Glomerular endothelial cell (primary cell): ENCODE measurements at places on chromosomes 6 and 20. TPM values are rescaled to one million over a fixed set of nuclear protein-coding genes. Genes with fewer than 3 reads are reported as not detected.
A peak's percentile ranks its signal among the peaks of the same experiment; 100 is the strongest.

MCHR2 gene
- total RNA-seq = not detected in 2 replicates

BCAS4 gene
- 1.8 and 11.1 TPM in 2 replicates for total RNA-seq

ZNF334 gene
- total RNA-seq = 0.73 and 1.1 TPM in 2 replicates

HDGFL1 gene
- not detected in 2 replicates for total RNA-seq

BPI gene
- total RNA-seq = not detected in 2 replicates

SMPDL3A gene
- 7.5 and 13.0 TPM in 2 replicates for total RNA-seq

SLC22A3 gene
- 0.58 and 0.70 TPM in 2 replicates for total RNA-seq

UST gene
- 2.0 and 21.0 TPM in 2 replicates for total RNA-seq

SH3BGRL2 gene
- total RNA-seq = 16.2 and 19.2 TPM in 2 replicates

GRCh38 chr6:11791354-11792107 lies 12.9 kb upstream of the ADTRP start:
- DNase-seq = no peak

- no peak for DNase-seq
These were observed 503.6 kb downstream of the MMUT start for GRCh38 chr6:48959251-48960060.

DNA sequence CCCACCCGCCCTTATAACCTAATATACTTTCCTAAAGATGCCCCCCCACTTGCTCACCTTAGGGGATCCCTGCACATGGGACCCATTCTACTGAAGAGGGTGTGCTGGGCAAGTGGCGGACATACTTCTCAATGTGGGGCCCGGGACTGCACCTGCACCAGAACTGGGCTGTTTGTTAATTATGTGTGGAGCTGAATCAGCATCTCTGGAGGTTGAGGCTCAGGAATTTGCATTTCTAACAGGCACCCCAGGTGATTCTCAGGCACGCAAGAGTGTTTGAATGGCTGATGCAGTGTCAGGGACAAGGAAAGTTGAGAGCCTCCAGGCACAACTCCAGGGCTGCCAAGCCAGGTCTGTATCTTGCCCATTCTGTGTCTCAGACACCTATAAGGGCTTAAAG lies 8.9 kb upstream of the PTPRT start:
- no peak for DNase-seq

GRCh38 chr6:30450909-30451841 lies 38.1 kb upstream of the HLA-E start:
- DNase-seq = no peak

GRCh38 chr6:117317261-117317660 lies 51.9 kb downstream of the VGLL2 start:
- no peak for DNase-seq

DNA sequence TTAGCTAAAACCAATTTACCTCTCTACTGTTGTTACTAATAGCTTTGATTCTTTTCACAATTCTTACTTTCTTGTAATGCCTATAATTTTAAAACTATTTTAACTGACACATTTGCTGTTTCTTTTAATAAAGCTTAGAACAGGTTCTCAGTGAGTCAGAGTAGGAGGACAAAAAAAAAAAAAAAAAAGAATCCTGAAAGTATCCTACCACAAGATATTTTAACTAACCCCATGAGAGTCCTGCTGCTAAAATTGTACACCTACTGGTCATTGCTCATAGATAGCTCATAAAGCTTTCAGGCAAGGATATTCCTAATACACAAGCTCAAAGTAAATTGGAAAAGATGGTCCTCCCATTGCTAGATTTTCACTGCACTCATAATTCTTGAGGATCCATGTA lies 301.0 kb downstream of the CENPW start:
- DNase-seq = no peak

GRCh38 chr6:27863962-27864905 lies 48.0 kb downstream of the OR2B2 start:
- no peak for DNase-seq

DNA sequence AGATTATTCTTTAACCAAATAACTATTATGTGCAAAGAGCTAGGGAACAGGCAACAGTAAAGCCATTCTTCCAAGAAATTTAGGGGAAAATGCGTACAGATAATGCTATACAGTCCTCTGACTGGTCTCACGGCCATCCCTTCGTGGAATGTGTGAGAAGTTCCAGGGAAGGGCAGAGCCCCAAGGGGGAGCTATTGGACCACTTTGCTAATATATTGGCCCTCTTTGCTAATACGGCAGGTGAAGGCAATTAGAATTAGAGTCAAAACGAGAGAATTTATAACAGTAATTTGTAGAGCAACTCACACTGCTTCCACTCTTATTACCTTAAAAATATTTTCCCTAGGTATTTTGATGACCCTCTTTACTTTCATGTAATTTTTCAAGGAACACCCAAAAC lies 140.4 kb downstream of the IMPG1 start:
- DNase-seq = no peak

- DNase-seq = no peak
These were observed 322.1 kb downstream of the RNGTT start for GRCh38 chr6:88641178-88641903.

DNA sequence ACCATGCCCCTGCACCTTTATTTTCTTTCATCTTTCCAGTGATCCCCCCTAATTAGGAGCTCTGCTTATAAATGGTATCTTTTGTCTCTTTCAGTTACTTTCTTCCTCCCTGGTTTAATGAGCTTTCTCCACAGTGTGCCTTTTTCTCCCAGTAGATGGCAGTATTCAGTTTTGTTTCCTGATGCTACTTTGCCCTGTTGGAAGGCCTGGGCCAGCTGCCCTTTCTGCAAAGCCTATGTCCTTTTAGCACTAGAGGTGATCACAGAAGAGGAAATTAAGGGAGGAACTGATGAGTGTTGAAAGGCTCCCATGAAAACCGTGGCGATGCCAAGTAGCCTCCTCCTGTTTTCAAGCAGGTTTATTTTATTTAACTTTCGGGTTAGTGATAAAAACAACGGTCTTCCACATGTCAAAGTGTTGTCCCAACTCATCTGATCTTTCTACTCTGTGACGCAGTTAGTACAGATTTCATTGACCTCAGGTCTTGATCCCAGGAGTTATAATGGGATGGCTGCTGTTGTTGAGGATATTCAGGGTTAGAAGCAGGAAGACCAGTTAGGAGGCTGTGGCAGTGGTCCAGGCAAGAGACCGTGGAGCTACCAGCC lies 184.2 kb upstream of the BMP2 start:
- no peak for DNase-seq

DNA sequence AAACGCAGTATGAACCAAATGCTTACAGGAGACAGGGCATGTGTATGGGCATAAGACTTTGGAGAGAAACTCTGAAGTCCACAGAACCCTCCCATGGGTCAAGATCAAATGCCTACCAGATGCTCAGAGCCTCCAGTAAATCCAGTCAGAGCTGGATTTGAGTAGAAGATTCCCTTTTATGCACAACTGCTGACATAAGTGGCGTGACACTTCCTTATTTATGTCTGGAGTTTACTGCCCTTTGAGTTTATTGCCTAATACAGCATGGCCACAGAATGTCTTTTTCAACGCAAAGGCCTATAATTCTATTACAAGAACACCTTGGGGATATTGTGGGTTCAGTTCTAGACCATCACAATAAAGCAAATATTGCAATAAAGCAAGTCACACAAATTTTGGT lies 220.0 kb upstream of the FOXQ1 start:
- DNase-seq = no peak

GRCh38 chr6:163702736-163703135 lies 288.2 kb downstream of the QKI start:
- no peak for DNase-seq

- peak; percentile 27 for DNase-seq
These were observed 148.3 kb upstream of the RPS6KA2 start for GRCh38 chr6:166775180-166775922.

GRCh38 chr6:43910638-43911353 lies 140.8 kb downstream of the VEGFA start:
- no peak for DNase-seq

- no peak for DNase-seq
These were observed 64.3 kb upstream of the SIRPG start for GRCh38 chr20:1721687-1722512.

DNA sequence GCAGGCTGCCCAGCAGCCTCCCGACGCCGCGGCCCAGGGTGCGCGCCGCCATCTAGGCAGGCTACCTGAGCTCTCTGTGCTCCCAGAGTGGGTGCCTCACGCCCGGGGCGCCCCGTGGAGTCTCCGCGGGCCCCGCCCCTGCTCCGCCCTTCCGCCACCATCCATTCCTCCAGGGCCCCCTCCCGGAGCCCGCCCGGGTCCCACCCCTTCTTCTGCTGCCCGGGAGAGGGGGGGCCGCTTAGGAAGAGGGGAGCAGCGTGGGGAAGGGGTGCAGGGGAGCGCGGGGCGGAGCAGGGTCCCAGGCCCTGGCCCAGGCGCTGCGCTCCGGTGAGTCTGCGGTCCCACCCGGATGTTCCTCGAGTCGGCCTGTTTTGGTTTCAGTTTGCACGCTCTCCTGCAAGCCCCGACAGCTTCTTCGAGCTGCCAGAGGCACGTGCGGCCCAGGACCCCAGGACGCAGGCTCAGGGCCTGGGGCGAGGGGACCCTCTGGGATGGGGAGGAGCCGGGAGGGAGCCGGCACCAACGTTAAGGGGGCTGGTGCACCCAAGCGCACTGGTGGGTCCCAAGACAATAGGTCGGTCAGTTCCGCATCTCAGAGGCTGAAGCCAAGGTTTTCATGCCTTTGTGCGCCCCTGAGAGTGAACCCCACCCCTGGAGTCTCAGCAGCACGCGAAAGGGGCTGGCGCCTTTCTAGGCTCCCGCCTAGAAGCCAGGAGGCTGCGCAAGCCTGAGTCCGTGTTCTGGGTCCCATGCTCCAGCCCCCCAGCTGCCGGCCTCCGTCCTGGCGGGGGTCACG lies at the start of gene ACSS1:
Gene ACSS1, minus strand, starts transcription at position 89 of the 796 bp plus-strand sequence. Its CDS starts 37 bp downstream, at position 52.
- no peak for DNase-seq

- DNase-seq = no peak
These were observed 187.0 kb upstream of the TAB2 start for GRCh38 chr6:149130508-149130907.

- DNase-seq = no peak
These were observed 134.9 kb downstream of the ISM1 start for GRCh38 chr20:13355941-13356486.
